Activated T-helper 17 cell treated with anti-CD3 and anti-CD28 coated beads, Interleukin-2, amount 50 U/mL, for 72 hours (primary cell): ENCODE measurements at places on chromosomes 5 and 9. TPM values are rescaled to one million over a fixed set of nuclear protein-coding genes. Genes with fewer than 3 reads are reported as not detected.

The SLC46A2 gene
- not detected for total RNA-seq

GRCh38 chr5:67010684-67011409 is 185.8 kb downstream of the CD180 start:
- ATAC-seq, result peak; percentile 71

DNA sequence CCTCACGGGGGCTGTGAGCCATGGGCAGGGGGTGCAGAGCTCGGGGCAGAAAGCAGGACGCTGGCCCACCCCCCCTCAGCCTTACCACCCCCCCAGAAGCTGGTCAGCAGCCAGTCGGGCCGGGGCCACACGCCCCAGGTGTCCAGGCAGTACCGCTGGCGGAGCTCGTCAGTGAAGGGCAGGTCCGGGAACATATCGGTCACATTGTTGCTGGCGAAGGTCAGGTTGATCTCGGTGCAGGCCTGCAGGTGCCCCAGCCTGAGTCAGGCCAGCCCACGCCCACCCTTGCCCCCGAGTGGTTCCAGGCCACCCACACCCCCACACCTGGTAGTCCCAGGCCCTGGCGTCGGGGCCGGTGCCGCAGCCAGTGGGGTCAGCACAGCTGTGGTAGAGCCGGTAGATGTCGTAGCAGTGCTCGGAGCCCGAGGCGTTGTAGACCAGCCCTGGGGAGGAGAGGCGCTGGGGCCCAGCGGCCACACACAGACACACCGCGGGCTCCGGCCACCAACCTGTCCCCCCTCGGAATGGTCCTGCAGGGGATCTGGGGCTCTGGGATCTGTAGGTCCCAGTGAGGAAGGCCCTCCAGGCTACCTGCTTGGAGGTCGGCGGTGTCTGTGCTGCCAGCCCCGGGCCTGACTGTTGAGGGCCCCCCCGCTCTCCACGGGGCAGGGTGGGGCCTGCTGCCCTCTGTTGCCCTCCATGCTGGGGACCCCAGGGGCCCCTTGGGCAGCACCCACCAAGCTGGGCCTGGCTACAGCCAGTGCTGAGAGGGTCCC is 2.6 kb downstream of the DPP7 start:
- ATAC-seq, result no peak

DNA sequence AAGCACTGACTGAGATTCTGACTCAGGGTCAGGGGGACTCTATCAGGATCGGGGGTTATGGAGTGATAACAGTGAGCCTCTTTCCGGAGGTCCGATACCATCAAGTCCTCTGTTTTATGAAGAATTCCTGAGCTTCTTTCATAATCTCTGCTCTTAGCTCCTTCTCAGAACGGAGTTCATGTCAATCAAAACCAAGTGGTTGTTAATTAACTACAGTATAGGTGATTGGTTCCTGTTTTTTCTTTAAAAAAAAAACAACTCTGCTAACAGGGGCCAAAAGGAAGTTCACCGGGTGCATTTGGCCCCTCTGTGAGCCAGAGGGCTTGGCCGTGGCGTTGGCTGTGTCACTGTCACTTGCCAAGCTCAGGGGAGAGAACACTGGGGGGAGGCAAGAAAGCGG is 4.0 kb downstream of the GFI1B start:
- ATAC-seq, result no peak

GRCh38 chr9:16553869-16554540 is 316.5 kb downstream of the BNC2 start:
- no peak for ATAC-seq

GRCh38 chr5:28217695-28218094 is 1179.3 kb upstream of the CDH9 start:
- ATAC-seq, result no peak

The MEGF10 gene
- total RNA-seq, result 0.28 TPM

DNA sequence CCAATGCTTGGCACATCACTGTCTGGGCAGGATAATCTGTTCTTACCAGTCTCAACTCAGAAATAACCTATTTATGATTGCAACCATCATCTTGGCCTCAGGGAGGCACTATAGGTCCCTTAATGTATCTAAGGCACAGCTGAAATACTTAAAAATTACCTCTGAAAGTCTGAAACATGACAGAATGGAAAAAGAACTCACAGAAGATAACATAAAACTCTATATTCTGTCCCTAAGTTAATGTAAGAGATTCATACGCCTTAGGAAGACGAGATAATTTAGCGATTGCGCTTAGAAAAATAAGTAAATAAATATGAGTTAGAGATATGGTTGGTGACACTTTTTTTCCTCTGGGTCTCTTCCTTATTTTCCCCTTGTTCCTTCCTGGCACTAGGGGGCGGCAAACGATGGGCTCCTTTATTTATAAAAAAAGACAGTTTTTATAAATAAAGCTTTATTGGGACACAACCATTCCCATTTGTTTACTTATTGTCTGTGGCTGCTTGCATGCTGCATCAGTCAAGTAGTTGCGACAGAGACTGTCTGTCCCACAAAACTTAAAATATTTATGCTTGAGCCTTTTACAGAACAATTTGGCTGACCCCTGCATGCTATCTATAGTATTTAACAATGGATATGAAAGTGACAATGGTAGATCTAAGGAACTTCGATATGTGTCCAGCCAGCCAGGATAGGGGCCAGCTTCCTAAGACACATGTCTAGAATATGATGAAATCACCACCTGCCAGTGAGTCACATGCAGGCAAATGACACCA is 79.6 kb downstream of the PDE4D start:
- ATAC-seq, result peak; percentile 50

GRCh38 chr9:134915046-134915985 is 2.4 kb downstream of the FCN1 start:
- no peak for ATAC-seq

GRCh38 chr5:145887976-145888574 is 15.3 kb upstream of the GRXCR2 start:
- no peak for ATAC-seq

The IL11RA gene
- total RNA-seq, result 30.4 TPM

DNA sequence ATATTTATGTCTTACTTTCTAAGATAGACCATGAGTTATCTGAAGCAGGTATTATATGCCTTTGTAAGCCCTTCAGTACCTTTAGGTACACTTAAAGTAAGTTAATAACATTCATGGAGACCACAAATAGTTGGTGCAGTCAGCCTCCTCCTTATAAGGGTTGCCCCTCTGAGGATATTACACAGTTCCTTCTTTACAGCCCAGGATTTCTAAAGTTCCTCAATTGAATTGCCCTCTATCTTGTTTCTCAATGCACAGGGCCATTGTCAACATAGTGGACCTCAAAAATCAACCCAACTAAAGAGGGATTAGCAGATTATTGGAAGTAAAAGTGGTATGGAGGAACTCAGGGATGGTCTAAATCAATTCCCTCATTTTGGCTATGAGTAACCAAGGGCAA is 50.3 kb downstream of the HMHB1 start:
- no peak for ATAC-seq
